Suppressor macrophage treated with lipopolysaccharide for 1 hour (primary cell): ENCODE measurements at places on chromosomes 5 and 9.

DNA sequence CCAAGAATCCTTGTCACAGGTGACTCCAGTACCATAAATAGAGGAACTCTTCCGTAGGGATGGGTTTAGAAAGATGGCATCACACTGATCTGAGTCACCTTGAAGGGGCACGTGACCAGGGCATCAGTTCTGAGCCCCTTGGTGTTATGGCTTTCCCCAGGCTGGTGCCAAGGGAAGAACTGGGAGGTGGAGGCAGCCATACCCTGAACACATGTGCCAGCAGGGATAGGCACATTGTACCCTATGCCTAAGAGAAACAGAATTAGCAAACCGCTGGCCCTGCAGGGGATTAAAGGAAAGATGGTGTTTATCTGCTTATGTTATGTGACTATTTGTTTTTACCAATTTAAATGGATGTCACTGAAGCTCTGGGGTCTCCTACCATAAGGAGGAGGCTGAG is 196.2 kb downstream of the RGS3 start:
- DNase-seq: peak; percentile 28

- DNase-seq: peak; percentile 65
Observed at GRCh38 chr9:111648066-111648465, 13.3 kb upstream of the GNG10 start.

DNA sequence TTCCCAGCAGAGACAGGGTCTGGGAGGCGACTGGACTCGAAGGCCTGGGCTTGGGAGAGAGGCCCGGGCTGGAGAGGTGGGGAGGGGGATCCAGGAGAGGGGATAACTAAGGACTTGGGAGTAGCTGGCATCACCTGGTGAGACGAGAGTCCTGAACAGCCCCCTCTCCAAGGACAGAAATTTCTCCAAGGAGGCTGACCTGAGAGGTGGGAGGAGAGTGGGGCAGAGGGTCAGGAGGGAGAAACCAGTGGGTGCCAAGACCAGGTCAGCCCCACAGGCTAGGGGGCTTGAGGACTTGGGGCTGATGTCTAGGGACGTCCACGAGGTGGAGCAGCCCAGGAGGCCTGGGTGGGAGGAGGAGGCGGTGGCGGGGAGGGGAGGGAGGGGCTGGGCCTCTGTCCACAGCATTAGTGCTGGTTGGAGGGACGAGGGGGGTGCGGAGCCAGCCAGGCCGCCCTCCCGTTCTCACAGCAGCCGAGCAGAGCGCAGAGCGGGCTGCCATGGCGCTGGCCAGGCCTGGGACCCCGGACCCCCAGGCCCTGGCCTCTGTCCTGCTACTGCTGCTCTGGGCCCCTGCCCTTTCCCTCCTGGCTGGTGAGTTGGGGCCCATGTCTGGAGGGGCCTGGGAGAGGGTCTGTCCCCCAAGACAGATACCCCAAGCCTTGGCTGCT is at the start of gene CRB2:
Gene CRB2, plus strand, starts transcription at position 437 of the 671 bp plus-strand sequence. Its CDS starts 64 bp downstream, at position 501.
- DNase-seq: no peak

DNA sequence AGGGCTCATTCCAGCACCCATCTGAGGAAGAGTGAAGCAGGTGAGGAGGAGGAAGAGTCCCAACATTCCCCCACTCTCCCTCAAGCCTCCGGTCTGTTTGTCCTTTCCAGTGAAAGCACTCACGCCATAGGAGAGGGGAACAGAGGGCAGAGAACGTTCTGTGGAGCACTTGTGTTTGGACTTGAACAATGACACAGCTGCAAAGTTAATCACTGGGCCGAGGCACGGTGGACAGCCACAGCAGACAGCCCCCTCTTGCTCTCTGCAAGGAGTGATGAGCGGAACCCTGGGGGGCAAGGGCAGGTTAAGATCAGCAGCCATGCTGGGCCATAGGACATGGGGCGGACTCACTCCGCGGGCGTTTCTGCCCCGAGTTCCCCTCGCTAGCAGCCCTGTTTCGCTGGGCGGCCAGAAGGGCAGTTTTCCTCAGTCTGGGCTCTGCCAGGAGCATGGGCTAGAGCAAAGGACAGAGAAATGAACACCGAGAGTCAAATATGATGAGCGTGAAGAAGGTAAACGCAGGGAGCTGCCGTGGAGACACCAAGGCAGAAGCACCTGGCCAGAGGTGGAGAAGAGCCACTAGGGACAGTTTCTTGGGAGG is 185.7 kb downstream of the GAPVD1 start:
- no peak for DNase-seq

DNA sequence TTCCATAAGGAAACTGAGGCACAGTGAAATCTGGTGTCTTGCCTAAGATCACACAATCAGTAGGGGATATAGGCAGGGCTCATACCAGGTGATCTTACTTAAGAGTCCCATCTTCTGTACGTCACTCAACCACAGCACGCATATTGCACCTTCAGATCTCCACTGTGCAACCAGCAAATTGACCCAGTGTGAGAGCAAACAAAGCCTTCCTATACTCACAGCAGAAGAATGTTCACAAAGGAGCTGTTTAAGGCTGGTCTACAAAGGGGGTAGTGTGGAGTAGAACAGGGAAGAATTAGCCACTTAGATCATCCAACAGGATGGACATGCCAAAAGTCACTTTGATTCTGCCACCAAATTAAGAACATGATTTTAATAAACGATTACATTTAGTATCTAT is 305.9 kb downstream of the SLIT3 start:
- no peak for DNase-seq

DNA sequence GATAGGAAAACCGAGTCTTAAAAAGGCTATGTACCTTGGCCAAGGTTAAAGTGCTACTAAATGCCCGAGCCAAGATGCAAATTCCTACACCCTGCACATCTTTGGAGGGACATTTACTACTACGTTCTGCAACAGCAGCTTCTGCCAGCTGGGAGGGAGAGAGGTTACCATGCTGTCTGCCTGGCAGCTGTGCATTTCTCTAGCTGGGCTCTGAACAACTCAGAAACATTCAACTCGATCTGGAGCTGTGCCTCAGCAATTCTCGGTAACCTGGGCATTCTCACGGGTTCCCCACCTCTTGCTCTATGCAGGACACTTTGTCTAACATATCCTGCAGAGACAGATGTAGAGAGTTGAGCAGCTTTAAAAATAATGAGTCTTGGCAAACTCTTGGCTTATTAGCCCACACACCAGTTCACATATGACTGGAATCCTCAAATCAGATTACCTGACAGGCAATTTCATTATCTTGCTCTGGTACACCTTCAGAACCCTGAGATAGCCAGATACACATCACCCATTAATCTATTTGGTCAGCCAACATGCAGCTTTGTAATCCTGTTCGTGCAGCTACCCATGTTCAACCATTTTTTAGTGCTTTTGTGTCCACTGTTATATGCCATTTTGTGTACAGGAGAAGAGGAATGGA is 115.8 kb downstream of the EFNA5 start:
- DNase-seq: no peak
